Activated CD4-positive, alpha-beta T cell treated with anti-CD3 and anti-CD28 coated beads, Interleukin-2, amount 50 U/mL, for 16 hours (primary cell): ENCODE measurements at places on chromosomes 13 and 19.

GRCh38 chr19:737591-738093 lies 13.3 kb upstream of the MISP start:
- DNase-seq, result peak; percentile 54

DNA sequence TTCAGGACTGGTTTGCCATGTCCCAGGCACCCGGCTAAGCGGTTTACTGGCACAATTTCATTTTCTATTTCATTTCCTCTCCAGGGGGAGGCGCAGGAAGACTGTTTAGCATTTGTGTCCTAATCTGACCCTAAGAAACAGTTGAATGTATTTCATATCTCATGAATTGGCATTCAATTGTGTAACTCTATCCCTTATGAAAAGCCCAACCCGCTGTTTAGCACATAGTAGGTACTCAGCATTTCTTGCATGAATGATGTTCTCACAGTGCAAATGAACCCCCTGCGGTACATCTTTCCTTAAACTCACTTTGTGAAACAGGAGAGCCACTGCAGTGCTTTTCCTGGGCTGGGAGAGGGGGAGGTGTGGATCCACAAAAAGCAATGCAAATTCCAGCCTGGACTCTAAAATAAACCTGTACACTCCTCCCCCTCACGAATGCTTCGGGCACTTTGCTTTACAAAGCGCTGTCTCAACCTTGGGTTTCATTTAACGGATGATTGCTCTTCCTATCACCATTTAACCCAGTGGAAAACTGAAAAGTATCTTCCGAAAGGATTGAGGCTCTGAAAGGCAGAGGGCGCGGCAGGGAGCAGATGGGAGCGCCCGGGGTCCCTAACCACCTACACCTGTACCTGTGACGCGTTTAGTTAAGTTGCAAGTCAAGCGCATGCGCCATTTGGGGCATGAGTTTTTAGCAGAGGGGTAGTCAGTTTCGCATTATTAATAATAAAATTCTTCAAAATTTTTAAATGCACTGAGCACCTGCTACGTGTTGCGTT lies 1.2 kb upstream of the EEF2 start:
- peak; percentile 81 for DNase-seq

DNA sequence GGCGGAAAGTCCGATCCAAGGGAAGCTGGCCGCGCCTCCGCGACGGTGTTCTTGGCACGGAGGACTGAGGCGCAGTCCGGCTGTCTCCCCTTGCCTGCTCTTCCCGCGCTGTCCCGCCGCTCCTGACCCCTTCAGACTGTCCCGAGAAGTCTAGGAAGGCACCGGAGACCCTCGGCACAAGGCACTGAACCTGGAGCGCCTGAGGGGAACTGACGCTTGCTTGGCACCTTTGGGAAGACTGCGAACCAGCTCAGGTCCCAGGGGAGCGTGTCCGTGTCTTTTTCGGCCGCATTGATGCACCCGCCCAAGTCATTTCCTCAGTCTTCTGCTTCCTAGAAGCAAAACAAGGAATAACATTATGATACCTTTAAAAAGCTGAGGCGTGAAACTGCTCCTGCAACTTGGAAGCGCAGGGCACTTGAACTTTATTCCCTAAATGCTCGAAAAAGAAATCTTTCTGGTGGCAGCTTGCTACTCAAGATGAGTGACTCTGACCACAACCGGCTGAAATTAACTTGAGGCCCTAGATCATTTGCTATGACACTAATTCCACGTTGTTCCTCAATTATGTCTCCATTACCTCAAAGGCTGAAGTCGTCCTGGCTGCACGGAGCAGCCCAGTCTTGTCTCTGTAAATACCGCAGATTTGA lies 735 bp upstream of the FLT1 start:
- no peak for DNase-seq

GRCh38 chr13:76466043-76466442 lies 420.2 kb downstream of the KCTD12 start:
- no peak for DNase-seq

DNA sequence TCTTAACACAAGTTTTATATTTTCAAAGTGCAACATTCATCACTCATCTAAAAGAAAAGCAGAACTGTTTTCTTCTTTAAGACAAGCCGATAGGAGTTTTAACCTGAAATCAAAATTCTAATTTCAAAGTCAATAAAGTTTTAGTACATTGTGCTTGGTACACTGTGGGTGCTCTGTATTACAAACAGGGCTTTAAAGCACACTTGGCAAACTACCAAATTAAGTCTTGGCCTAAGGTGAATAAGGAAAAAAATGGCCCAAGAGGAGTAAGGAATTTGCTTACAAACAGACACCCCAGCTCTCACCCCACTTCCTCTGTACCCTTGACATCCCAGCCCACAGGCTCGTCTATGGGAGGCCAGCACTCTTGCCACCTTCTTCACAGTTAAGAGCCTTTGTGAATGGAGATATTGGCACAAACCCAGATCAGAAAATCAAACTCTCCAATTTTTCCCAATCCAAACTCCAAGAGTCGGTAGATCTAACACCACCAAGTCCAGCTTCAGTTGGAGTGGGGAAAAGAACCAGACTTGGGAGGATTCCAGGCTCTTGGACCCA lies 66.0 kb downstream of the ABCC4 start:
- no peak for DNase-seq

GRCh38 chr19:6103217-6103644 lies 7.1 kb downstream of the RFX2 start:
- DNase-seq, result no peak

- DNase-seq, result no peak
Observed at GRCh38 chr13:88051746-88052482, 380.7 kb downstream of the SLITRK5 start.

GRCh38 chr19:17606590-17607185 lies 51.2 kb downstream of the COLGALT1 start:
- no peak for DNase-seq

DNA sequence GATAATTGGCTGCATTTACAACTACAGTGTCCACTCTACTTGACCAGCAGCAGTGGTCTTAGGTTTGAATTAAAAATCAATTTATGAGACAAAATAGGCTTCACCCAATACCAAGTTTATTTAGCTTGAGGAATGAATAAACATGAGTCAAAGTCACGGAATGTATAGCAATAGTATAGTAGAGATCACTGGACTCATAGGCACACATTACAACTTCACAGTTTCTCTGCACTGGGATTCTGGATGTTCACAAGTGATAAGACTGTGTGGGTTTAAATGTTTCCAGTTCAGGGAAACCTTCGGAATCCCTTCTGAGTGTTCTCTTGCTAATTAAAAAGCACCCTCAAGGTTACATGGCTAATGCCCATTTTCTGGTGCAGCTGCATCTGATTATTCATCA lies 1064.9 kb downstream of the SLITRK5 start:
- DNase-seq, result no peak

- DNase-seq, result no peak
Observed at GRCh38 chr13:68749796-68750195, 1357.8 kb upstream of the ATXN8OS start.

DNA sequence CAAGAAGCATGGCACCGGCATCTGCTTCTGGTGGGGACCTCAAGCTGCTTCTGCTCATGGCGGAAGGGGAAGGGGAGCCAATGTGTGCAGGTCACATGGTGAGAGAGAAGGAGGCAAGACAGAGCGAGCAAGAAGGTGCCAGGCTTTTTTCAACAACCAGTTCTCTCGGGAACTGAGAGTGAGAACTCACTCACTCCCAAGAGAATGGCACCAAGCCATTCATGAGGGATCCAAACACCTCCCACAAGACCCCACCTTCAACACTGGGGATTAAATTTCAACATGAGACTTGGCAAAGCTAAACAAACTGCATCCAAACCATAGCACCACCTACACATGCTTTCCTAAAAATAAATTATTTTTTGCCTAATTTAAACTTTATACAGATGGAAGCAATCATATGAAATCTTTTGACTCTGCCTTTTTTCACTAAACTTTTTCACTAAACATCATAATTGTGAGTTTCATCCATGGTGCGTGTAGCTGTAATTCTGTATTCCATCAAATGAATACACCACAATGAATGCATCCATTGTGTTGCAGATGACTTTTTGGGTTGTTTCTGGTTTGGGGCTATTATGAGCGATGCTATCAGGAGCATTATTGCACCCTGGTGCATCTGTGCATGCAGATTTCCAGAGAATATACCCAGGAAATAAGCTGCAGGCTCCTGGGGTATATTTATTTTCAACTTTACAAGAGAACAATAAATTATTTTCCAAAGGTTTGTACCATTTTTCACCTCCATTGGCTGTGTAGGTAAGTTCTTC lies 14.6 kb upstream of the IPO5 start:
- DNase-seq, result no peak

DNA sequence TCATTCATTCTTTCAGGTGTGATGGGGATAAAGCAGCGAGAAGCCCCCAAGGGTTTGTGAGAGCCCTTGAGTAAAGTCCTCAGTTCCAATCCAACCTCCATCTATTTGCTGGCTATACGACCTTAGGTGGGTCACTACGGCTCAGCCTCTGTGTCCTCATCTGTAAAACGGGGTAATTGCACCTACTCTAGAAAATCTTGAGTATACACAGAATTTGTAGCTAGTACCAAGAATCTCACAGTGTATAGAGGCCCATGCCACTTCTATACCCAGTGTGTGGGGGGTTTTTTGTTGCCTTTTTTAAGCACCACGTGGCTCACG lies 406 bp upstream of the DNMT1 start:
- DNase-seq, result no peak
